EH (cell line): ENCODE measurements at places on chromosomes 6 and 20.

GRCh38 chr6:82507112-82507511 is 143.5 kb downstream of the TPBG start:
- no peak for DNase-seq

GRCh38 chr20:35709259-35709658 is 10.1 kb downstream of the ROMO1 start:
- DNase-seq = no peak

- DNase-seq = peak; percentile 76
Observed at GRCh38 chr6:33702345-33702977, 9.0 kb downstream of the UQCC2 start.

GRCh38 chr20:34112600-34113101 is 608 bp upstream of the EIF2S2 start:
- DNase-seq = peak; percentile 54

GRCh38 chr20:61520893-61521460 is 268.9 kb downstream of the CDH4 start:
- DNase-seq = peak; percentile 70

- DNase-seq = peak; percentile 42
Observed at GRCh38 chr20:32681175-32682084, 7.7 kb upstream of the C20orf203 start.

DNA sequence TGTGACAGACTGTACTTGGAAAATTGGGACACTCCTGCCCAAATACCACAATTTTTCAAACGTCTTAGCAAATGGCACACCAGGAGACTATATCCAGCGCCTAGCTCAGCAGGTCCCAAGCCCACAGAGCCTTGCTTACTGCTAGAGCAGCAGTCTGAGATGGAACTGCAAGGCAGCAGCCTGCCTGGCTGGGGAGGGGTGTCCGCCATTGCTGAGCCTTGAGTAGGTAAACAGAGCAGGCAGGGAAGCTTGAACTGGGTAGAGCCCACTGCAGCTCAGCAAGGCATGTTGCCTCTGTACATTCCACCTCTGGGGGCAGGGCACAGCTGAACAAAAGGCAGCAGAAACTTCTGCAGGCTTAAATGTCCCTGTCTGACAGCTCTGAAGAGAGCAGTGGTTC is 1003.3 kb upstream of the MAP3K7 start:
- DNase-seq = no peak

DNA sequence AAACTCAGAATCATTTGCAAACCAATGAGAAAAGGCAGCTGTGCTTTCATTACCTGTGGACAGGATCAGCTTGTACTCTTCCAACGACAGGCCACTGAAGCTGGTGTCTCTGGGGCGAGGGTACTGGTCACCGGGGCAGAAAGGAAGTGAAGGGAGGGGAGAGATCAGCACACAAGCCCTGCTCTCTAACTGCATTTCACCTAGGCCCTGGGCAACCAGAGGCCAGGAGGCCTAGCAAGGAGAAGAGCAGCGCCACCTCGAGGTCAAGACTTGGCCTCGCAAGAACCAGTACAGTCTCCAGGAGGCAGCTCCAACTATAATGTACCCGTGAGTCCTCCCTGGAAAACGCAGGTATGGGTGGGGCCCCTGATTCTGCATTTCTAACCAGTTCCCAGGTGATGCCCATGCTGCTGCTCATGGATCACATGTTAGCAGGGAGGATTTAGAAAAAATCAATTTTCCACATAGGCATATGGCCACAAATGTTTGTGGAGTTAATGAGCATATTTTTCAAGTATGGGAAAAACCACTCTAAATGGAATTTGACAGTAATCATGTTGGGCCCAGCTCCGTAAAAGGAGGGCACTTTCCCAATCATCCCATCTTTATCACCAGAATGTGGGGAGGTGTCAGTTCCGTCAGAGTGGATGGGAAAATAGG is 11.0 kb downstream of the UQCC2 start:
- peak; percentile 76 for DNase-seq

- DNase-seq = no peak
Observed at GRCh38 chr6:13075141-13075845, 253.0 kb downstream of the TBC1D7 start.

- peak; percentile 99 for DNase-seq
Observed at GRCh38 chr6:85360794-85361642, 88.9 kb upstream of the NT5E start.

GRCh38 chr6:83514466-83514865 is 2.1 kb downstream of the PRSS35 start:
- DNase-seq = no peak

DNA sequence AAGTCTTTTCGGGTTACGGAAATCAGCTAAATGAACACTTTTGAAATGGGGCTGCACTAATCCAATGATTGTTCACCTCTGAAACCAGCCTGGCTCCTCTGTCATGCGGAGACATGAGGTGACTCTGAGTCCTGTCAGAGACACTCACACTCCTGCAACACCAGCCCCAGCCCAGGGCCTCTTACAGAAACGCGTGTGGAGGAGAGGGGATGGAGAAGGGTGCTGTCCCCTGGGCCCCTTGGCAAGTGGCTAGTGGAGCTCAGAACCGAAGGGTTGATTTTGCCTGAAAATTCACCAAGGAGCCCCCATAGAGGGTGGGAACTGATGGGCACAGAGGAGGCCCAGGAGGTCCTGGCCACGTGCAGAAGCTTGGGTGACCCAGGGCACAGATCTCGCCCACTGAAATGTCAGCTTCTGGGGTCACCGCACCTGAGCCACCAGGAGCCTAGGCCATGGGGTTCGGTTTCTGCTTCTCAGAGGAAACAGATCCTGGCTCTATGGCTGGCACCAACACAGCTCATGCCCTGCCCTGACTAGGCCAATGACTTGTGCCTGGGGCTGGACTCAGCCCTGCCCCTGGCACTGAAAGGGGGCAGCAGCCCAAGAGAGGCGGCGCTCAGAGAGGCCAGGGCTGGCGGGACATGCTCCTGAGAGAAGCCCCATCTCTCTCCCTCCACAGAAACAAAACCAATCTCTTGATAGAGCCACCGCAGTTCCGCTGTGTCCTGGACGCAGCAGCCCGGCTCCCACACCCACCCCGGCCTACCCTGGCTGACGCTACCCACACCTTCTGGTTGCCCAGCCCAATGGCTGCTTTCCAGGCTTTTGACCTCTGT is 144.7 kb downstream of the ERMARD start:
- no peak for DNase-seq

DNA sequence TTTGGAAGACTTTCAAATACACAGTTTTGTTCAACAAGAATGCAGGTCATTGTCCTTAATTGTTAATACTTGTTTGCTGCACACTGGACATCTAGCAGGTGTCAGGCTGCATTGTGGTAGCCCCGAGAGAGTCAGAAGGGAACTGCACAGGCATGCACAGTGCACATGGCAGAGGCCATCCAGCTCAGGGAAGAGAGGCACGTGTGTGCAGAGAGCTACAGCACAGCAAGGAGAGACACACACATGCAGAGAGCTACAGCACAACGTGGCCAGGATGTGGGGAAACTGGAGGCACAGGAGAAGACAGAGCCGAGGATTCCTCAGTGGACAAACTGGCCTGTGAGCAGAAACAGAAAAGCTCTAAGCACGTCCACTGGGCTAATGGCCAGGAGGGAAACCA is 272.0 kb downstream of the SMOC2 start:
- DNase-seq = no peak

DNA sequence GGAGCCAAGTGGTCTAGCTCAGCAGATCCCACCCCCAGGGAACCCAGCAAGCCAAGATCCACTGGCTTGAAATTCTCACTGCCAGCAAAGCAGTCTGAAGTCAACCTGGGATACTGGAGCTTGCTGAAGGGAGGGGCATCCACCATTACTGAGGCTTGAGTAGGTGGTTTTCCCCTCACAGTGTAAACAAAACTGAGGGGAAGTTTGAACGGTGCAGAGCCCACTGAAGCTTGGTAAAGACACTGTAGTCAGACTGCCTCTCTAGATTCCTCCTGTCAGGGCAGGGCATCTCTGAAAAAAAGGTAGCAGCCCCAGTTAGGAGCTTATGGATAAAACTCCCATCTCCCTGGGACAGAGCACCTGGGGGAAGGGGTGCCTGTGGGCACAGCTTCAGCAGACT is 819.5 kb upstream of the EPHA7 start:
- no peak for DNase-seq

DNA sequence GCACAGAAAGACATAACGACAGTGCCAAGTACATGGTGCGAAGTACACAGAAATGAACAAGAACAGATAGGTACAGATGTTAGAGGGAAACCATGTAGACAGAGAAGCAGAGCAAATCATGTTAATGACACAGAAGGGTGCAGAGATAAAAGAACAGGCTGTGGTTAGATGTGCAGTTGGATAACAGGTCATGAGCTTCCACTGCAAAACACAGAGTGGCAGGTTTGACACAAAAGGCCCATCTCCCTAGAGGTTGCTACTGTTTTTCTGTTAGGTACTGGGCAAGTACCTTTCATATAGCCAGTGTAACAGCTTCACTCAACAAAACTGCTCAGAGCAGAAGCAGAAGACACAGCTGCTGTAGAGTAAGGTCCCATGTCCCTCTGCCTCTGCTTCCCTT is 84.6 kb downstream of the AK9 start:
- no peak for DNase-seq

DNA sequence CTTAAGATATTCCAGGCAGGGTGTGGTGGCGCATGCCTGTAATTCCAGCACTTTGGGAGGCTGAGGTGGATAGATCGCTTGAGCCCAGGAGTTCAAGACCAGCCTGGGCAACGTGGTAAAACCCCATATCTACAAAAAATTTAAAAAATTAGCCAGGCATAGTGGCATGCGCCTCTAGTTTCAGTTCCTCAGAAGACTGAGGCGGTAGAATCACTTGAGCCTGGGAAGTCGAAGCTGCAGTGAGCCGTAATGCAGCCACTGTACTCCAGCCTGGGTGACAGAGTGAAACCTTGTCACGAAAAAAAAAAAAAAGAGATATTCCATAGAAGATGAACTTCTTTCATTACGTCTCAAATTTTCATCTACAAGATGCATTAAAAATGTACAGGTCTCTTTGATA is 46.7 kb upstream of the ISM1 start:
- DNase-seq = no peak

DNA sequence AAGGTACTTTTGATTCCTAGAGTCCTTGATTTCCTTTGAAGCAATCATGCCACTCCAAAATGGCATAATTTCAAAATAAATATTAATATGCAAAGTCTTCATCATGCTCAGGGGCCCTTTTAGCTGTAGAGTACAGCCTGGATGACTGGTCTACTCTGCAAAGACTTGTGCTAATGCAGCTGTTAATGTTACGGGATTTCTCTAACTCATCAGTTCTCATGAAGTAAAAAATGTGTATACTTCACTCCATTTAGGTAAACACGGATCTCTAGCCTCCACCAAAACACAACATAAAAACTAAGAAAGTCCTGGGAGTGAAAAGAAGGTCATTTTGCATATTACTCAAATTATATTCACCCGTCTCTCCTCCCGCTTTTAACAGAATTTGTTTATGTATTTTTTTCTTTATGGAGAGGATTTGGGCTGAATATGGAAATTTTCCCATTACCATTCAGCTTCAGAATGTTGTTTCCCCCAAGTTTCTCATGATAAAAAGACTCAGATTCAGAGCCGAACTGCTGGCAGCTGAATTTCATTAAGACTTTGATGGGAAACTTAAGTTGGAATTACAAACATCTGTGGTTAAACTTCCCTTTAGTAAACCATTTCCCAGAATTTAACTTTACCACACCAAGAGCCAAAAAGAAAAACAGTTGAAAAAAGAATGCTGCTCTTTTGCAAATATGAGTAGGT is 8.7 kb downstream of the LAMA4 start:
- DNase-seq = peak; percentile 98

- peak; percentile 64 for DNase-seq
Observed at GRCh38 chr6:37171201-37171969, 1.4 kb downstream of the PIM1 start.

DNA sequence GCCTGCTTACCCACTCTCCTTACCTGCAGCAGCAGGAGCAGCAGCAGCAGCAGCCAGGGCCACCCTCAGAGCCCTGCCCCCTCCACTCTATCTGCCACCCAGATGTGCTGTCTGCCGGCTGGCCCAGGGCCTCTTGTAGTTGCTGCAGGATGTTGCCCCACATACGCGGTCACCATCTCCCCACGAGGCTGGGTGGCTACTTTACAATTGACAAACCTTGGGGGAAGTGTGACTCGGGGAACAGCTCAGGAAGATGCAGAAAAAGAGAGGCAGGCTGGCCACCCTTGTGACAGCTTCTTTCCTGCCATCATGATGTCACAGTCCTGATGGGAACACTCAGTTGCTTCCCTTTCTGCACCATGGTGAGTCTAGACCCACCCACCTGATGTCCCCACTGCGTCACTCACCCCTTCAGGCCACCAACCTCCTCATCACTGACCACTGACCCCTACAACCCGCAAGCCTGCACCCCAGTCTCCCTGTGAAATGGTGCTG is 14.5 kb downstream of the TREM1 start:
- no peak for DNase-seq

DNA sequence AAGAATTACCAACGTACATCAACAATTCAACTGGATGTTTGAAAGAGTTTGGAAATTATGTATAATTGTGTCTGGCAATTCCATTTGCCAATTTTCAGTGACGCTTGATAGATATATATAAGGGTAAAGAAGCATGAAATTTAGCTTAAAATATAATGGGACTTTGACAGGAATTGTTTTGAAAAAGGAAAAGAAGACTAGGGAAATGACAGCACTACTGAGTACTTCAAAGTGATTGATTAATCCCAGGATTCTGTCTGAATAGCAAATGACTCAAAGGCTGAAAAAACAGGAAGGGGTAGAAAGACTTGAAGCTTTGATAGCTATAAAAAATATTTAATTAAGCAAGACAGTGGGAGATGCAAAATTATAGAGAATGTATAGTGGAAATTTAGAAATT is 200.0 kb downstream of the KHDRBS2 start:
- DNase-seq = no peak

GRCh38 chr6:88890860-88891845 is 72.3 kb downstream of the RNGTT start:
- DNase-seq = peak; percentile 13

GRCh38 chr6:15090745-15091384 is 155.0 kb upstream of the JARID2 start:
- DNase-seq = no peak

- DNase-seq = peak; percentile 99
Observed at GRCh38 chr6:158026054-158026900, 44.6 kb downstream of the SYNJ2 start.

GRCh38 chr6:20722455-20722854 is 188.2 kb downstream of the CDKAL1 start:
- DNase-seq = no peak

- no peak for DNase-seq
Observed at GRCh38 chr20:22682381-22682780, 98.0 kb upstream of the FOXA2 start.

DNA sequence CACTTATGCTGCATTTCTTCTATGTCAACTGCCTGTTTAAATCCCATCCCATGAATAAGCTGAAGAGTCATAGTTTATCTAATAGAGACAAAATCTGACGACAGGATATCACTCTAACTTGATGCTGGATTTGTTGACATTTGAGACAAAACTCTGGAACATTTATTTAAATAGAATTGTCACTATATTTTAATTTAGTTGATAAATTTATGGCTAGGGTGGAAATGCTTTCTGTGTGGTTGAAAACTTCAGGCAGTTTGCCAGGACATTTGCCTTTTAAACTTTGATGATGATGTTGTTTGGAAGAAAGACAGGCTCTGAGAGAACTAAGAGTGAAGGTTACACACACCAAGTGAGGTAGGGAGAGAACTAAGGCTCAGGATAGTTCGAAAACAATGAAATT is 68.1 kb downstream of the GJA1 start:
- peak; percentile 68 for DNase-seq
